ENCODE measurements at places on chromosomes 3 and 15.
A peak's percentile ranks its signal among the peaks of the same experiment; 100 is the strongest.

DNA sequence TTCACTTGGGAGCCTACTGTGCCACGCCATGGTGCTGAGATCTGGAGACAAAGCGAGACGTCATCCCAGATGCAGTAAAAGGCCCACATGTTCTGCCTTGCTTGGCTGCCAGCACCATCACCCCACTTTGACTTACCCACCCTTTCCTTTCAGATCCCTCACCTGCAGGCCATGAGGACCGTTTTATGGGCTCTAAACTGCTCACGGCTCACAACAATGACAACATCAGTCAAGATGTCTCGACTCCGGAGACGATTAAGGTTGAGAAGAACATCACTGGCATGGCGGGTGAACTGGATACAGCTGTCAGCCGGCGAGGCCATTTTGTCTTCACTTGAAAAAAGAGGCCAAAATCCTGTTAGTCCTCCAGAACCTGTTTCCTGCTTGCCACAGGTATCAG is 11.9 kb downstream of the BCL6 start:
- no peak for DNase-seq

GRCh38 chr3:171330938-171331337 is 129.3 kb downstream of the TNIK start:
- no peak for DNase-seq

DNA sequence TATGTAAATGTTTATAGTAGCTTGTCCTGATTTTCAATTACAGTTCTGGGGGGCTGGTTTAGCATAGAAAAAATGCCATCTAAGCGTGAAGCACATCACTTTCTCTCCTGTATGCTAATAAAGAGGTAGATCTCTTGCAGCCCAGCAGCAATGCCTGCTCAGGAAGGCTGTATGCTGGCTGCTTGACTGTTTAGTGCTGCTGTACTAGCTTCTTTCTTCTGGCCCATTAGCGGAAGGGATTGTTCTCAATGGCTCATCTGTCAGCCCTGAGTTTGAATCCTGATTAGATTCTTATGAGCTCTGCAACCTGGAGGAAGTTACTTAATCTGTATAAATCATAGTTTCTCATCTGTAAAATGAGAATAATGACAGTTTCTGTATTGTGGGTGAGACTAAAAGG is 478.9 kb downstream of the ERC2 start:
- no peak for DNase-seq

DNA sequence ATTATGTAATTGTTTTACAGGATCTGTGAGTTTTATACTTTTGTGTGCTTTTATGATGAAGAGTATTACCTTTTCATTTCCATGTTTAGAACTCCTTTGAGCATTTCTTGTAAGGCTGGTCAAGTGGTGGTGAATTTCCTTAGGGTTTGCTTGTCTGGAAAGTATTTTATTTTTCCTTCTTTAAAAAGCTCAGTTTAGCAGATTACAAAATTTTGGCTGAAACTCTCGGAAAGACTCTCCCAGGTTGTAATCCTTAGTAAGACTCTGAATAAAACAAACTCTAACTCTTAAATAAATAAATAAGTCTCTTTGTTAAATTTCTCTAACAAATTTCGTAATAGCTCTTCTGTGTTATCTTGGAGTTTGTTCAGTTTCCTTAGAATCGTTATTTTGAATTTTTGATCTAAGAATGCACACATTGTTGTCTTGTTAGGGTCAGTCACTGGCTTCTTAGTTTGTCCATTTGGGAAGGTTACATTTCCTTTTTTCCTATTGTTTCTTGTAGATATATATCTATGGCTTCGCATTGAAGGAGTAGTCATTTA is 14.7 kb upstream of the ACOX2 start:
- DNase-seq, result no peak

GRCh38 chr3:114863848-114864247 is 283.2 kb downstream of the ZBTB20 start:
- DNase-seq, result no peak

- no peak for DNase-seq
Observed at GRCh38 chr15:76972389-76973361, 22.3 kb upstream of the PSTPIP1 start.

- no peak for DNase-seq
Observed at GRCh38 chr15:33278816-33279612, 31.8 kb upstream of the RYR3 start.

- DNase-seq, result no peak
Observed at GRCh38 chr15:55475842-55476241, 32.2 kb downstream of the DNAAF4 start.

- no peak for DNase-seq
Observed at GRCh38 chr3:187044867-187045552, 94.3 kb downstream of the RPL39L start.

GRCh38 chr15:62601777-62602545 is 436.9 kb upstream of the C2CD4B start:
- no peak for DNase-seq

GRCh38 chr3:37624276-37624675 is 237.4 kb upstream of the CTDSPL start:
- DNase-seq, result no peak

GRCh38 chr3:63914312-63914711 is 2.1 kb upstream of the SCAANT1 start:
- no peak for DNase-seq

- no peak for DNase-seq
Observed at GRCh38 chr3:67044295-67044694, 46.2 kb downstream of the KBTBD8 start.

DNA sequence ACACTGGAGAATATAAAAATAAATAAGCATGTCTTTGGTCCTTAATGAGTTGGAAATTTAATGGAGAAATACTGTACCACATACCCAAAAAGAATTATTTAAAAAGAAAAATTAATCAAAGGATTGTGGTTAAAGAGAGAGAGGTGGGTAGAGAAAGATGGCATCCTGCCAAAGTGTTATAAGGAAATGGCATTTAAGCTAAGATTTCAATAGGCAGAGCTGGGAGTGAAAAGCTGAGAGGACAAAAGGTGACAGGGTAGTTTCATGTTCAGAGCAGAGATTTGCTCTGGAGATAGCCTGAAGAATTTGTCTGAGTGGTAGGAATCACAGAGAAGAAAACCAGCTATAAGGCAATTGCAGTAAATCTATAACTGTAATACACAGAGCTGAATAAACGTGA is 181.0 kb downstream of the SI start:
- DNase-seq, result no peak

GRCh38 chr3:136377508-136377907 is 127.4 kb downstream of the PCCB start:
- no peak for DNase-seq

DNA sequence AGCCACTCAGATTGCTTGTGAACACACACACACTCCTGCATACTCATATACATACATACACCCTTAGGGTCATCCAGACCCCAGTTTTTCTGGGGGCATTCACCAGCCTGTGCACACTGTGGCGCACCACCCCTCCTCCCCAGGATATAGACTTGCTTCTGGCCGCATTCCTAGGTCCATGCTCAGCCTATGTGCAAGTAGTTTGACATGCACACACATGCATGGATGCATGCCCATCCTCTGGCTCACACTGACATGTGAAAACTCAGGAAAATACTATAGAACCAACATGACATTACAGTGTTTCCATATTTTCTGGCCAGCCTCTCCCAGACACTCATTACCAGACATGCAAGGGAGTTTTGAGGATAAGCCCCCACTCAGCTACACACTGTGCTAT is 79.3 kb upstream of the POLG start:
- DNase-seq, result no peak

- no peak for DNase-seq
Observed at GRCh38 chr15:60325905-60326304, 71.9 kb downstream of the ANXA2 start.

DNA sequence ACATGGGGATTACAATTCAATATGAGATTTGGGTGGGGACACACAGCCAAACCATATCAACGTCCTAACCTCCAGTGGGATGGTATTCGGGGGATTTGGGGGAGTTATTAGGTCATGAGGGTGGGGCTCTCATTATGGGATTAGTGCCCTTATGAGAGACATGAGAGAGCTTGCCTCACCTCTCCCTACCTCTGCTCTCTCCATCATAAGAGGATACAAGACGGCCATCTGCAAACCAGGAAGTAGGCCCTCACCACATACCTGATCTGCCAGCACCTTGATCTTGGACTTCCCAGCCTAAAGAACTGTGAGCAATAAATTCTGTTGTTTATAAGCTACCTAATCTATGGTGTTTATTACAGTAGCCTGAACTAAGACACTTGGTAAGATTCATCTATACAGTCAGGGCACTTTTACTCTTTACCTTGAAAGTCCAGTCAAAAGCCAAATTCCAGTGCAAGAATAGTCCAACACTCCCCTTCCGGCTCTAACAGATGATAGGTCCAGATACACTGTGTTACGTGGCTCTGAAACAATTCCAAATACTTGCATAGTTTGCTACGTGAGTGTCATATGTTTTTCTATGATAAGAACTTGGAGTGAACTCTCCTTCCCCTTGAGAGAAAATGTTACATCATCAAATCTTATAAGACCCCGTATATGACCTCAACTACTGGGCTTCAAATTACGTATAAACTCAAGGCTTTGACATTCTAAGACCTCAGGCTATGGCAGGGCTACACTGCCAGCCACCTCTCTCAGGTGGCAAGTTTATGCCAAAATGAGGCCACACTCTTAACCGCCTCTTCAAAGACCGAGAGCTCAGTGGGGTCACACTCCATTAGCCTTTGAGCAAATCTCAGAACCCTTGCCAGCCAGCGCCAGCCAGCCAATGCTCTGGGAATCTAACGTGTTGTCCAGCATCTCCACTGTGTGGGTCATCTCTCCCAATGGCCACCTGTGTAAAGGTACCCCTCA is 129.9 kb downstream of the XXYLT1 start:
- no peak for DNase-seq

- DNase-seq, result no peak
Observed at GRCh38 chr15:67407786-67408185, 113.1 kb upstream of the C15orf61 start.

- no peak for DNase-seq
Observed at GRCh38 chr15:46410705-46411104, 775.9 kb downstream of the SQOR start.

DNA sequence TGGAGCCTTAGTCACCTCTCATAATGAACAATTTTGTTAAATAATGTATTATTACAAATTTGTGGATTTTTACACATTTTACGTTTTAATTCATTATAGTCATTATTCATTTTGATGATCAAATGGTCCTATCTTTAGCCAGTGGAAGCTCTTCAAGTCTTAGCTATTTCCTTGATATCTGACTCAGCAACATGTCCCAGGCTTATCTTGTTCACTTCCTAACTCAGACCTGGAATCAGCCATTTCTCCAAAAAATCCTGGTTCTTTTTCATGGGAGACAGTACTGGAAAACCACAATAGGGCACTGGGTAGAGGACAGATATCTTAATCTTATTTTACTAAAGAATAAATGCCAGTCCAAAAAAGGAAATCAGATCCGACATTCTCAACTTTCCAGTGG is 56.4 kb downstream of the RYK start:
- DNase-seq, result no peak

- no peak for DNase-seq
Observed at GRCh38 chr3:34102288-34102687, 303.9 kb downstream of the PDCD6IP start.

DNA sequence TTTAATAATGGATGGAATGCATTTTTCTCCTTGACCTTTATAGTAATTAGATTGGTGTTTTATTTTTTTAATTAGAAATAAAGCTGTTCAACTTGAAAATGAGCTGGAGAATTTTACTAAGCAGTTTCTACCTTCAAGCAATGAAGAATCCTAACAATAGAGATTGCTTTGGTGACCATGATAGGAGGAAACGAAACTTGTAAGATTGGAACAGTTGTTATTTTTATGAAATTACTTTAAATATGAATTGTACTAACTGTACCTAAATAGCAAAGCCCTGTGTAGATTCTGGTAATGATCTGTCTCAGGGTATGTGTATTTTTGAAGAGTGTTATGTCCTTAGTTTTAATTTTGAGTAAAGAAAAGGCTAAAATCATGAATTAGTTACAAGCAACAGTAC is 44.4 kb downstream of the MFN1 start:
- no peak for DNase-seq

DNA sequence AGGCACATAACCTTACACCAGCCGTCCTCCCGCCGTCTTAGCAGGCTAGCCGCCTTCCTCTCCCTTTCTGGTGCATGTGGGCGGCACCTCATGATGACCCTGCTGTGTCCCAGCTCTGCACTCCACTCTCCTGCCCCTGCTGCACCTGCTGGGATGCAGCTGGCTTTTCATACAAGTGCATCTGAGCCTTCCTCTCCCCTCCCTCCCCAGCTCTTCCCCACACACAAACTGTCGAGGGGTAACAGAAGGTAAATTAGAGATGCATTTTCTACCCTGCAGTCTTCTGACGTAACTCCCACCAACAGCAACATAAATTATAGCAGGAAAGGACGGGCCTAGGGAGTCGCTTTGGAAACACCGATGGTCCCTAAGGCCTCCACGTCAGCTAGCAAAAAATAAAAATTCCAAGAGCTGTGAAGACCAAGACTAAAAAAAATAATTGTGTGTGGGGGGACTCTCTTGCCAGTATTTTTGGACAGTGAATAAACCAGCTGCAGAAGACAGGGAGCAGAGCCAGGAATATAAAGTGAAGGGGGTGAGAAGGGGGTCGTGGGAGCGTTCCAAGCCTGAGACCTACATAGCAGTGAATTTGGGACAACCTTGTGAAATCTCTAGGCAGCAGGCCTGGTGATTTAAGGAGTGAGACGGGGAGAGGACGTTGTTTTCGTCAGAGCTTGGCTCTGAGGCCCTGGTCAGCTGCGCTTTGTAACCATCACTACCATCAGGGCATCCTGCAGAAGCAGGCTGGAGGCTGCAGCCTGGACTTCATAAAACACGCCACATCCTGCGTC is 216.2 kb downstream of the ADAMTS17 start:
- DNase-seq, result no peak

GRCh38 chr15:101276501-101277037 is 716 bp downstream of the SELENOS start:
- no peak for DNase-seq

DNA sequence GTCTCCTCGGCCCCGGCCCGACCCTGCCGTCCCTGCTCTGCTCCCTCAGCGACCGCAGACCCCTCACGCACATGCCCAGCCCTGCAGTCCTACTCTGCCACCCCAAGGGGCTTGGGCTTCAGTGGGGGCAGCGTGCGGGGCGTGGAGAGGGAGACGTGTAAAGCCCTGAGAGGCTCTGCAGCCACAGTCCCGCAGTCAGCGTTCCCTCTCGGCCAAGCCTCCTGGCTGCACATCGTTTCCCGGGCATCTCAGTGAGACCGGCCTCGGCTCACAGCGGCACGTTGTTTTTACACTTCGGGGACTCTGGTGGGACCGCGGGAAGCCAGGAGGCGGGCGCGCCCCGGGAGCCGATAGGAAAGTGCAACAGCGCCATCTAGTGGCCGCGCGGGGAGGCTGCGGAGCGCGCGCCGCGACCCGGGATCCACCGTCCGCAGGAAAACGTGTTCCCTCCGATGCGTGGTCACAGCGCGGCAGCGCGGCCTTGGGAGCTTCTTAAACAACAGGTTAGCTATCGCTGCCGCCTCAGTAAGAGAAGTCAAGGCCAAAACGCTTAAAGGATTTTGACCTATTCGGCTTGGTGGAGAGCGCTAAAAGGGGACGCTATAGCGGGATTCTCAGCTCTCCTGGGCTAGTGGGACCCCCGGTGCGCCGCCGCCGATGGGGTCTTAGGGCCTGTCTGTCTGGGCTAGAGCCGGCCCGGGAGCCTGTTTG is 226.8 kb upstream of the IGF1R start:
- DNase-seq, result peak; percentile 71

- peak; percentile 61 for DNase-seq
Observed at GRCh38 chr15:42010434-42010833, 10.4 kb downstream of the PLA2G4E start.

GRCh38 chr3:49462222-49462621 is 7.8 kb upstream of the DAG1 start:
- no peak for DNase-seq
